A172 (cell line): ENCODE measurements at places on chromosomes 16 and 17. TPM values are rescaled to one million over a fixed set of nuclear protein-coding genes. Genes with fewer than 3 reads are reported as not detected.

- DNase-seq, result no peak
These were observed 23.3 kb downstream of the MYH11 start for GRCh38 chr16:15833541-15833940.

- no peak for DNase-seq
These were observed 21.7 kb downstream of the TTYH2 start for GRCh38 chr17:74235040-74235581.

Gene CLDN7
- total RNA-seq, result 1.2 TPM in 1 of 2 replicates, not detected in the other

GRCh38 chr16:80085606-80086005 lies 455.2 kb upstream of the DYNLRB2 start:
- DNase-seq, result no peak

GRCh38 chr17:29158488-29159275 lies 21.5 kb downstream of the MYO18A start:
- peak; percentile 94 for DNase-seq

GRCh38 chr17:80032614-80033171 lies 3.0 kb downstream of the TBC1D16 start:
- no peak for DNase-seq

DNA sequence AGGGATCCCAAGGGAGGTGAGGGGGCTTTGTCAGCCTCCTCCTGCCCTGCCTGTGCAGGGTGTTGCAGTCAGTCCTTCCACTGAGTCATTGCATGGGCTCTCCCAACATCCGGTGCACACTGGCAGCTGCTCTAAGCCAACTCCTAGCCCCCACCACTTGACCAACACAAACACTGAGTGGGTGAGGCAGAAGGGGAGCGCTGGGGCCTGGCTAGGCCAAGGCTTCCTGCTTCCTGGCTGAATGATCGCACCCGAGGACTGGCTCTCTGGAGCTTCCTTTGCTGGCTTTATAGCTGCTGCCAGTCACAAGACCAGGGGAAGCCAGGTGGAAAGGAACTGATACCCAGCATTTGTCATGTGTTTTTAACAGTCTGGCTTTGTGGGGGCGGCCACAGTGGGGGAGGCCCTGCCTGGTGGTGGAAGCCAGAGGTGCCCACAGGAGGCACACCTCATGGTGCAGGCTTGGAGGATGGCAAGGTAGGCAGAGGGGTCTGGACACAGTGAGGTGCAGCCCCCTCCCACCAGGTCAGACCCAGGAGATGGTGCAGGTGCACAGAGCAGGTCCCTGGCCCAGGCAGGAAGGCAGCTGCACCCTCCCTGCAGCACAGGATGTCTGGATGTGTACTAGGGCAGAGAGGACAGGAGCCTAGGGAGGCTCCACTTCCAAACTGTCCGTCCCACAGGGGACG lies 6.8 kb downstream of the MPG start:
- DNase-seq, result peak; percentile 98

DNA sequence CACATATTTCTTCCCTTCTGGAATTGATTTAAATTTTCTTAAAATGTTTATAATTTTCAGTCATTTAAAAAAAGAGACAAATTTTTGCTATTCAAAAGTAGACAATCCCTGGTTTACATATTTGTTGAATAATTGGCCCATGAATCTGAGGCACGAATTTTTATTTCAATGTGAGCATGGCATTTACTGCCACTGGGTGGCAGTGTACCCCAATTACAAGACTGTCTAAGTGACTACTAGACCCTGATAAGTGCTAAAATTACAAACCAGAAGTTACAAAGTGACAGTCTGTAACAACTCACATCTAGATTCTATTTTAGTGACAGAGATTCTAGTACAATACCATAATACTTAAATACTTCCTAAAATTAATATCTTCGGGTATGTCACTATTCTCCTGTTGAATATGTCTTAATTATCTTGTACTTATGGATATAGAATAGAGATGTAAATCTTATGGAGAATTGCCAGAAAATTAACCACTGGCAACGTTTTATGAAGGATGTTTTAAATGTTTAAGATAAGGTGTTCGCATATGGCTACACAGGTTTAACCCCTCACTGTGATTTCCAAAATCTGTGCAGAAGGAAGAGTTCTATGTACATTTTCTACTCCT lies 235.8 kb downstream of the MAP2K4 start:
- DNase-seq, result peak; percentile 46

DNA sequence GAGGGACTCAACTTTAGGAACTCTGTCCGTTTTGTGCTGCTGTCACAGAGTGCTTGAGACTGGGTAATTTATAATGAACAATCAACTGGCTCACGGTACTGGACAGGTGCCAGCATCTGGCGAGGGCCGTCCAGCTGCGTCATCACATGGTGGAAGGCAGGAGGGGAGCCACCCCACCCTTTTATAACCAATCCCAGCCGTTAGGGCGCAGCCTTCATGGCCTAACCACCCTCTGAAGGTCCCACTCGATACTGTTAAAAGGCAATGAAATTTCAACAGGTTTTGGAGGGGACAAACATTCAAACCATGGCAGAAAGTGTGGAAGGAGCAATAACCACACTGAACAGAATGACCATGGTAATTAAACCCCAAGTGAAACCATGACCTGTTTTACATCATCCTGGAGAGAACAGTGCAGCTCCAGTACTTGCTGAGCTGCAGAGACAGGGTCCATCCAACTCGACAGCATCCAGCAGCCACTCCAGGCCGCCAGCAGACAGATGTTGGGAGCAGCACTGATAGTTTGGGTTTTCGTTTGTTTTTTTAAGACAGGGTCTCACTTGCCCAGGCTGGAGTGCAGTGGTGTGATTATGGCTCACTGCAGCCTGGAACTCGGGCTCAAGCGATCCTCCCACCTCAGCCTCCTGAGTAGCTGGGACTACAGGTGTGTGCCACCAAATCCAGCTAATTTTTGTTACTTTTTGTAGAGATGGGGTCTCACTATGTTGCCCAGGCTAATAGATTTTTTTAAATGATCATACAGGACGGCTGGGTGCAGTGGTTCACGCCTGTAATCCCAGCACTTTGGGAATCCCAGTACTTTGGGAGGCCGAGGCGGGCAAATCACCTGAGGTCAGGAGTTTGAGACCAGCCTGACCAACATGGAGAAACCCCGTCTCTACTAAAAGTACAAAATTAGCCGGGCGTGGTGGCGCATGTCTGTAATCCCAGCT lies 11.0 kb downstream of the CHMP6 start:
- DNase-seq, result peak; percentile 79

Gene CD79B
- total RNA-seq, result 0.10 and 0.72 TPM in 2 replicates

DNA sequence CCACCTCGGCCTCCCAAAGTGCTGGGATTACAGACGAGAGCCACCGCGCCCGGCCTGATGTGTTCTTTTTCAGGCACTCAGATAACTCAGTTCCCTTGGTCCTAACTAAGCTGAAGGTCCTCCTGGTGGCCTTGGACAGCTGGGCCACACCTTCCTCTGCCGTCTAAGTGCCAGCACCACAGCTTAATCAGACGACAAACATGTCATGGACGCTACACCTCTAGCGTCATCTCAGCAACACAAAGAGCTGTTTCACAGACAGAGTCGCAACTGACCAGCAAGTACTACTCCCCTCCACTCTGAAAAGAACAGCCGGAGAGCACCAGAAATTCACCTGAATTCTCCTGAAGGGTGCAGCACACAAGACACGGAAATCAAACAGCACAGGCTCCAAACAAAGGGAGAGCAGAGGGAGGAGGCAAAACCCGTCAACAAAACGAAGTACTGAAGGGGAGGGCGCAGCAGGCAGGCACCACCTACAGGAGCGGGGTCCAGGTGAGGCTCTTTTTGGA lies 4.4 kb downstream of the TRAP1 start:
- DNase-seq, result no peak

Gene CTRB2
- total RNA-seq, result not detected in 2 replicates

Gene SUPT6H
- total RNA-seq, result 52.7 and 55.8 TPM in 2 replicates

- no peak for DNase-seq
These were observed 147.7 kb downstream of the ABCC12 start for GRCh38 chr16:48008011-48008525.

Gene KRTAP3-2
- total RNA-seq, result not detected in 2 replicates
